ENCODE measurements at places on chromosomes 7 and 10. TPM values are rescaled to one million over a fixed set of nuclear protein-coding genes. Genes with fewer than 3 reads are reported as not detected.

The SPDYE16 gene
- not detected for total RNA-seq

The HOXA11 gene
- not detected for total RNA-seq

The HABP2 gene
- not detected for total RNA-seq

The PNLIPRP1 gene
- not detected for total RNA-seq

The MKX gene
- 1.2 TPM for total RNA-seq

The MYOF gene
- 138 TPM for total RNA-seq

The NODAL gene
- total RNA-seq = not detected

The STAMBPL1 gene
- 45.8 TPM for total RNA-seq

The LRRC61 gene
- 6.8 TPM for total RNA-seq

The MCU gene
- total RNA-seq = 24.4 TPM

The CREB5 gene
- 5.9 TPM for total RNA-seq

The SPDYE5 gene
- total RNA-seq = not detected

The TMEM26 gene
- total RNA-seq = 0.89 TPM

The LRGUK gene
- total RNA-seq = not detected

The USP6NL gene
- total RNA-seq = 8.9 TPM

The HHEX gene
- total RNA-seq = 1.6 TPM

The TAC1 gene
- not detected for total RNA-seq

The GIGYF1 gene
- 11.8 TPM for total RNA-seq

The R3HCC1L gene
- 7.1 TPM for total RNA-seq

The PRPS1L1 gene
- not detected for total RNA-seq

The NEUROD6 gene
- total RNA-seq = not detected

The PSD gene
- 0.67 TPM for total RNA-seq

The ADARB2 gene
- not detected for total RNA-seq

The MRLN gene
- total RNA-seq = not detected

The ZSWIM8 gene
- 40.1 TPM for total RNA-seq

The GPAM gene
- total RNA-seq = 6.6 TPM

The GNG11 gene
- 15.8 TPM for total RNA-seq

The GPNMB gene
- total RNA-seq = 13.8 TPM

The BMPER gene
- total RNA-seq = 0.74 TPM

The SPOCK2 gene
- 0.34 TPM for total RNA-seq

The NEUROG3 gene
- not detected for total RNA-seq

The ZNF365 gene
- 0.84 TPM for total RNA-seq

The CFAP46 gene
- 3.9 TPM for total RNA-seq

The SGCE gene
- 57.5 TPM for total RNA-seq

The CABCOCO1 gene
- total RNA-seq = 1.3 TPM

The ZNF727 gene
- total RNA-seq = not detected

The NUTM2A gene
- total RNA-seq = 1.5 TPM

The COL28A1 gene
- 0.17 TPM for total RNA-seq

The ST8SIA6 gene
- 0.67 TPM for total RNA-seq

The TUBAL3 gene
- total RNA-seq = not detected

The TUBB8 gene
- total RNA-seq = not detected

The EVX1 gene
- not detected for total RNA-seq

The TAS2R5 gene
- total RNA-seq = not detected

The TMEM270 gene
- total RNA-seq = not detected

The ZNF239 gene
- 6.5 TPM for total RNA-seq

The FAM13C gene
- total RNA-seq = 0.50 TPM

The PLXDC2 gene
- 4.9 TPM for total RNA-seq

The NPY4R2 gene
- total RNA-seq = not detected

The NSMCE4A gene
- total RNA-seq = 64.7 TPM

The PWWP2B gene
- total RNA-seq = 4.5 TPM

The SSMEM1 gene
- total RNA-seq = not detected

The VGF gene
- total RNA-seq = 1.7 TPM

The ZPBP gene
- not detected for total RNA-seq

The PAPOLB gene
- not detected for total RNA-seq

The MINDY4 gene
- 6.7 TPM for total RNA-seq

The CPA2 gene
- total RNA-seq = not detected

The DTX2 gene
- 10.9 TPM for total RNA-seq

The SFTPA2 gene
- not detected for total RNA-seq
